ENCODE measurements at places on chromosomes 13 and 19.

GRCh38 chr19:18502246-18502637, 19.6 kb downstream of the ELL start:
- no peak for DNase-seq

DNA sequence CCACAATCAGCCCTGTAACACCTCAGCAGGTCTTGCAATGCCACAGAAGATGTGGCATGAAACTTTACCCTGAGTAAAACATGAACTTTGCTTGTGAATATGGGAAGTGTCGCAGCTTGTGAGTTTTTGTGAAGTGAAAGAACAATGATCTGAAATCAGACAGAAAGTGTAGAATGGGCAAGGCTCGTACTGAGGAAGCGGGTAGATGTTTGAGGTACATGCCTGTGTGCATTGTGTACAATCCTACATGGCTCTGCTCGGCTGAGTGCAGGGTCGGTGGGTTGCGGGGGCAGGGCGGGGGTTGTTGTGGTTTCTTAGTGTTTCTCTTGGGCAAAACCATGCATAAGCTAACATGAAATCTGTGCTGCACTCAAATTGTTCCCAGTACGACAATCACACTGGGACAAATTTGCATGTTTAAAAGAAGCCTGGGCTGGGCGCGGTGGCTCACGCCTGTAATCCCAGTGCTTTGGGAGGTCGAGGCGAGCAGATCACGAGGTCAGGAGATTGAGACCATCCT, 1.1 kb downstream of the NLRP13 start:
- DNase-seq = peak; percentile 13

DNA sequence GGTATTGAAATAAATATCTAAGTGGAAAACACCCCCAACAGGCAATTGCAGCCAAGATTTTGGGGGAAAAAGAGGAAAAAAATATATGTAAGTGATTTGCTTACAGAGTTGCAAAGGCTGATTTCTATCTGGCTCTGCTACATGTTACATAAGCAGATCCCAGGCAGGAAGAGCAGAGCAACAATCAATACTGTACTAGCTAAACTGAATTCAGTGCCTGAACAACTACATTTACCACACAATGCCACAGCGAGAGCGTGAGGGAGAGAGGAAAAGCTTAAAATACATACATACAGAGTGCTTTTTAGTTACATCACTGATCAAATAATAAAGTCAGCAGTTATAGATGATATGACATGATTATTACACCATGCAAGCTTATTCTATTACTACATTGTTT, 665.6 kb upstream of the ARGLU1 start:
- DNase-seq = no peak

GRCh38 chr19:17766543-17767131, 15.4 kb downstream of the FCHO1 start:
- DNase-seq = no peak

GRCh38 chr13:39197647-39198007, 159.4 kb downstream of the NHLRC3 start:
- no peak for DNase-seq

GRCh38 chr13:113758651-113759524, at the start of gene TMEM255B:
Gene TMEM255B (plus strand): TSS chr13:113759226. CDS start chr13:113759270, 44 bp downstream.
- no peak for DNase-seq

DNA sequence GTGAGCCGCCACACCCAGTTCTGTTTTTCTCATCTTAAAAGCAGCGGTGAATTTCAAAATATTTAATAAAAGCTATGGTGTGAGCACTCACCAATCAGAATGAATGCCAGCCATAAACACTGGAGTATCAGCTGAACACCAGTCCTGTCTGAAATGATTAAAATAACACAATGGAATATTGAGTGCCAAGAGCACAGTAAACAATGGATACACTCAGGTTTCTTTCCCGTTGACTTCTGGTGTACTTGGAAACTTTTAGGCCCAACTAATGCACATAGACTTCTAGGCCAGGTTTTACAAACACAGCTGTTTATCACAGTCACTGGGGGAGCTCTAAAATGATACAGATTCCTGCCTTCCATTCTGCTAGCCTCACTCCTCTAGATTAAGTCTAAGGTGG, 68.3 kb downstream of the SLC6A16 start:
- no peak for DNase-seq

GRCh38 chr13:35888457-35888883, 242.7 kb downstream of the DCLK1 start:
- DNase-seq = no peak

DNA sequence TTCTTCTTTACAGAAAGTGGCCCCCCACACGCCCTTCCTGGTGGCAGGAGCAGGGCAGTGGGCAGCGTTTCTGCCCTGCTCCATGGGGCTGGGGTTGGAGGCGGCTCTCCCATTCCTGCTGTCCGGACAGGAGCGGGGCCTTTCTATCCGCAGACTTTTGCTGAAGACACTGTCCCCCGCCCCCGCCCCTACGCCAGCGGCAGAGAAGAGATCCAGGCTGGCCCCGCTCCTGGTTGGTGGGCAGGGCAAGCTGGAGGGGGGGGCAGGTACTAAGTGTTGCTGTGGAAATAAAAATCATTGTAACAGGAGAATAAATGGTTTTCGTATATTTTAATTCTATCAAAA, 81.7 kb downstream of the ZNF429 start:
- no peak for DNase-seq

DNA sequence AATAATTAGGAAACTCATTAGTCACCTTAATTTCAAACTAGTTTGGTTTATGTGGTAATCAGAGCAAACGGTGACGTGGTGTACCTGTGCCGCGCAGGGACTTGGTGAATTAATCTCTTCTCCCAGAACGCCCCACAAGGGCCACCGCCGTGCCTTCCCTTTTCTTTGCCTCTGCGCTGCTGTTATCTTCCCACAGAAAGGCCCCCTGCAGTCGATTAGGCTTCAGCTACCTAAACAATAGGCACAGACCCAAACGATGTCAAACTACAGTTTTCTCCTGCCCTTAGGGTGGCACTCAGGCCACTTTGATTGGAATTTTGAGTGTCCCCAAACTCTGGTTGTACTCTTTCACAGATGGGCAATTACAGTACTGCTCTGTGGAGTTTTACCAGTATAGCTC, 115.5 kb downstream of the GGACT start:
- DNase-seq = no peak

- DNase-seq = no peak
These were observed 13.2 kb downstream of the ENOX1 start for GRCh38 chr13:43773602-43774001.

DNA sequence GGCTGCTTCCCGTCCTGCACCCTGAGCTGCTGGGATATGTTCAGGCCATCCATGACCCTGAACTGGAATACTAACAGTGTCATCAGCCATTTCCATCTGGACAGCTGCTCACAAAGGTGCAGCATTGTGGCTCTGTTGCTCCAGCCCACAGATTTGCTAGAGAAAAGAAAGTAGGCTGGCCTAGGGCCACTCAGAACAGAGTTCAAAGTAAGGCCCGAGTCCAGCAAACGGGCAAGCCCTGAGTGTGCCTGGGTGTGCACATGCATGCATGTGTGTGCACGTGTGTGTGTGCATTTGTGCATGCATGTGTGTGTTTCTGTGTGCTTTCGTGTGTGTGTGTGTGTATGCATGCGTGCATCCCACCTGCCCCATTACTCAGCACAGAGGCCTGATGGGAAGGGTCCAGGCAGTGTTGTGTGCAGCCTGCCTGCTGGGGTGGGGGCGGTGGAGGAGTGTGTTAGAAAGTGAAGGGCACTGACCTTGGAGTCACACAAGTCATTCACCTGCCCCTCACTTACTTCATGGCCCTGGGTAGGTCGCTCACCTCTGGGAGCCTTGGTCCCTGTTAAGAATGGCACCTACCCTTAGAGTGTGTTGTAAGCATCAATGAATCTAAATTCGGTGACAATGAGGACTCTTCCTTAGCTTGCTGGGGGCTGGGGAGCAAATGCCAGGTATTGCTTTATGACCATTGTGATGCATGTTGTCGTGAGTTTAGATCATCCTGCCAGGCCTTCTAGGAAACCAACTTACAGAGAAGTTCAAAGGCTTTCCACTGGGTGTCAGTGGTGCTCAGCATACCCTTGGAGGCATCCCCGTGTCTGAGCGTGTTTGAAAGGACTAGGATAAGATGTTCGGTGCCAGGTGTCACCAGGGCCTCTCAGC, 53.2 kb downstream of the GPR12 start:
- no peak for DNase-seq

- no peak for DNase-seq
These were observed 725.2 kb upstream of the SLITRK1 start for GRCh38 chr13:84607261-84608013.

DNA sequence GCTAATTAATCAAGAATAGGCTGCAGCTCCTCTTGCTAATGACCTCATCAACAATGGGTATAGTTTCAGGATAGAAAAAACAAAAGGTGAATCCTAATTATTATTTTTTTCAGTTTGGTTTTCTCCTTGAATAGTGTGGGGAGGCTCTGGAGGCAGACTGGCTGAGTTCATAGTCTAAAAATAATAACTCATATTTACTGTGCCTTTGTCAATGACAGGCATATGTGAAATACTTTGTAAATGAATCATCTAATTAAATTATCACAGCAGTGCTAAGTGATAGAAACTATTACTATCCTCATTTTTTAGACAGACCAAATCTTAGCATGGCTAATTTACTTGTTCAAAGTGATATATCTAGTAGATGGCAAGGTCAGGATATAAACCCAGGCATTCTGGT, 1261.0 kb upstream of the SLC10A2 start:
- no peak for DNase-seq

DNA sequence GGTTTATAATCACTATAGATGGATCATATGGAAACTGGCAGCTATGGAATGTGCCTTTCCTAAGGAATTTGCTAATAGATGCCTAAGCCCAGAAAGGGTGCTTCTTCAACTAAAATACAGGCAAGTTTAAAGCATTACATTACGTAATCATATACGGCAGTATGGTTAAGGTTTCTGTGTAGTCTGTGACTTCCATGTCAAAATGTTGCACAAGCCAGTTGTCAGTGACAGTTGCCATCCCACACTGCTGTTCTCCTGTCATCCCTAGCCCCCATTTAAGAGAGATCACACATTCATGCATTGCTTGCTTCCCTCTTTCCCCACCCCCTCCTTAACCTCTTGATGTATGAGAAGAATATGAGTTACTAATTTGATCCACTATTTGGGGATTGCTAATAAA, 47.3 kb downstream of the BRCA2 start:
- DNase-seq = no peak

All from vagina (tissue), 2 donors.